HCT116 (cell line): ENCODE measurements at places on chromosomes 1 and 21.

GRCh38 chr1:45243476-45244343, 37.3 kb upstream of the ZSWIM5 start:
- no peak overlapping the region for H3K4me3 ChIP-seq
- no peaks in the 10 kb centered on the region for H3K4me1 ChIP-seq
- DNase-seq, result no peak
- H3K36me3 ChIP-seq, result no peaks in the 10 kb centered on the region
- H3K27ac ChIP-seq, result no peak overlapping the region

DNA sequence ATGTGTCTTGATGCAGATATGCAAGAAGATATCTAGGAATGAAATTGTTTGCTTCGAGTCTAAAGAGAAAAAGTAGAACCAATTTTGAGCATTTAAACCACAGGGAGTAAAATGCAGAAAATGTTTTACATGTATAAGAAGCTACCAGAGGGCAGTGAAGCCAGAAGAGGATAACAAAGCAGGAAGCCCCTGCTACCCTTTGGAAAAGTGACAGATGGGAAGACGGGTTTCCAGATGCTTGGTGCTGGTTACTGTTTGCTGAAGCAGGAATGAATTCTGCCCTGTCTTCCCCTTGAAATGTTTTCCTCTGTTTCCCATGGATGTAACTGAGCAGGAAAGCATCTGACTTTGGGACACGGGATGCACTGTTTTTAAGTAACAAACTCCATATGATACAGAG, 822.2 kb downstream of the MRPL39 start:
- no peak for DNase-seq
- no peak overlapping the region for H3K27ac ChIP-seq
- H3K36me3 ChIP-seq, result no peaks in the 10 kb centered on the region
- H3K27me3 ChIP-seq, result no peaks in the 10 kb centered on the region

- H3K36me3 ChIP-seq, result no peaks in the 10 kb centered on the region
- H3K27ac ChIP-seq, result no peak overlapping the region
- DNase-seq, result no peak
- H3K4me1 ChIP-seq, result no peaks in the 10 kb centered on the region
Measured at GRCh38 chr1:18341291-18342069, 139.2 kb upstream of the KLHDC7A start.

DNA sequence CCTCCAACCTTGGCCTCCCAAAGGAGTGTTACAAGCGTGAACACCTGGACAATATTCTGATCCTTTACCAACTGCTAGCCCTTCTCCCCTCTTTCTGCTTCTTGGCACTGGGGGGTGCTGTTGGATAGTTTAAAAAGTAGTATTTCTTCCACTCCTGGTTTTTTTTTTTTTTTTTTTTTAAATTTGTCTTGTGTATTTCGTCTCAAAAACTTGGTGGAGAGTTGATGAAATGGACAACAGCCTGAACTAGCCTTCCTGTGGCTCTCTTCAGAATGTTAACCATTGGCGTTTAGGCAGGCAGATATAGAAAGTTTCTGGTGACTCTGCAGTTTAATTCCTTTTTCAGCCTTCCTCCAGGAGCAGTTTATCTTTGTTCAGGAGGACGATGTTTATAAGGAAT, 69.7 kb upstream of the USP24 start:
- peak; percentile 29 for DNase-seq
- H3K4me1 ChIP-seq, result peaks cover 14% of the 10 kb centered on the region; the same call in 1 of the 2 replicates
- no peaks in the 10 kb centered on the region for H3K36me3 ChIP-seq

GRCh38 chr1:187971851-187972250, 1143.1 kb downstream of the PLA2G4A start:
- no peak overlapping the region for H3K27ac ChIP-seq
- no peak for DNase-seq
- H3K36me3 ChIP-seq, result no peaks in the 10 kb centered on the region
- H3K27me3 ChIP-seq, result no peaks in the 10 kb centered on the region
- no peak overlapping the region for H3K4me3 ChIP-seq
- no peaks in the 10 kb centered on the region for H3K4me1 ChIP-seq

GRCh38 chr1:22831729-22832413, 121.2 kb downstream of the EPHB2 start:
- peak overlapping the region; percentile 12 for H3K4me3 ChIP-seq
- H3K4me1 ChIP-seq, result peaks cover 60% of the 10 kb centered on the region
- H3K36me3 ChIP-seq, result no peaks in the 10 kb centered on the region
- H3K27me3 ChIP-seq, result no peaks in the 10 kb centered on the region

DNA sequence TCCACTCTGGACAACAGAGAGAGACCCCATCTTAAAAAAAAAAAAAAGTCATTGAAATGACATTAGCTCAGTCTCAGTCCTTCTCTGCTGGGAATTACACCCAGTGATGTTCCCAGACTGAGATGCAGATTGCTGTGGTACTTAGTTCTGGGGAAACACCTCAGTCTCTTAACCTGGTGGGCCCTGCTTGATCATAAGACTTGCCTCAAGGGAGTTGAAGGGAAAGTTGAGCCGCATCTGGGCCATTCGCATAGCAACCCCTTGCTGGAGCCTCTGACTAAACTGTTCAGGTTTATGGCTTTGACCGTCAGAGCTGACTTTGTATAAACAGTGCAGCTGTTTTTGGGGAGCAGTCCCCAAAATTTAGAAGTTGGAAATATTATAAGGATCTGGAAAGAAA, 13.4 kb downstream of the FCRL4 start:
- DNase-seq, result no peak
- peaks cover 30% of the 10 kb centered on the region for H3K27me3 ChIP-seq
- H3K4me1 ChIP-seq, result no peaks in the 10 kb centered on the region
- no peak overlapping the region for H3K27ac ChIP-seq

DNA sequence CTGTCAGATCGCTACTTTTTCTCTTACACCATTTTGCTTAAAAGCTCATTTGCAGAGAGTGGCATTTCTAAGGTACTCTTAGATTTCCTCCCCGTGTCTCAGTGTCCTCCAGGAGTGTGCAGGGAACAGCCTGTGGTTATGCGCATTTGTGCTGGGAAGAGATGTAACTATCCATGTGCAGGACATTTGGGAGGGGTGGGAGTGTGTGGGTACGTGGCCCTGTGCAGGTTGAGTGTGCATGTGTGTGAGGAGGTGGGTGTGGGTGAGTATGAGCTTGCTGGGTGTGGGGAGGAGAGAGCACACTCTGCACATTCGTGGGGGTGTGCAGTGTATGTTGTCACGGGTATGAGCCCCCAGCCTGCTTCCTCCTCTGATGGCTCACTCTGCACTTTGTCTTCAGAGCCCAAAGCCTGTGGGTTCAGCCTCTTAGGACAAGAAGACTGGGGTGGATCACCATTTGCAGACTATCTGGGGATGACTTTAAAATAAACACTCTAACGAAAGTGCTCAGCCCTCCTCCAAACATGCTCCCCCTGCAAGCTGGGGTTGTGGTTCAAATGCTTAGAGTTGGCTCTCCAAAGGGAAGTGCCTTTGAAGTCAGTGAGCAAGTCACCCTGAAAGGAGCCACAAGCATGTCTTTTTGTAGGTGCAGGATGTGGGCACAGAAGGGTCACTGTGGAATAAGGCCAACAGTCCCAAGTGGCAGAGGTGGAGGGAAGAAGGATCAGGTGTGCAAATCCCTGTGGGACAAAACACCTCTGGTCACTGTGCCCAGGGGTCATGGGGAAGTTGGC, 295.4 kb downstream of the RRAGC start:
- DNase-seq, result no peak
- peaks cover 6% of the 10 kb centered on the region; the same call in 1 of the 2 replicates for H3K4me1 ChIP-seq
- H3K27me3 ChIP-seq, result peaks cover 5% of the 10 kb centered on the region; the same call in 1 of the 2 replicates

GRCh38 chr1:198676253-198676652, 37.4 kb downstream of the PTPRC start:
- no peak overlapping the region for H3K4me3 ChIP-seq
- H3K27me3 ChIP-seq, result no peaks in the 10 kb centered on the region
- H3K27ac ChIP-seq, result no peak overlapping the region

- no peaks in the 10 kb centered on the region for H3K27me3 ChIP-seq
- H3K4me1 ChIP-seq, result no peaks in the 10 kb centered on the region
- no peak for DNase-seq
Measured at GRCh38 chr21:15442743-15443469, 286.9 kb upstream of the USP25 start.

DNA sequence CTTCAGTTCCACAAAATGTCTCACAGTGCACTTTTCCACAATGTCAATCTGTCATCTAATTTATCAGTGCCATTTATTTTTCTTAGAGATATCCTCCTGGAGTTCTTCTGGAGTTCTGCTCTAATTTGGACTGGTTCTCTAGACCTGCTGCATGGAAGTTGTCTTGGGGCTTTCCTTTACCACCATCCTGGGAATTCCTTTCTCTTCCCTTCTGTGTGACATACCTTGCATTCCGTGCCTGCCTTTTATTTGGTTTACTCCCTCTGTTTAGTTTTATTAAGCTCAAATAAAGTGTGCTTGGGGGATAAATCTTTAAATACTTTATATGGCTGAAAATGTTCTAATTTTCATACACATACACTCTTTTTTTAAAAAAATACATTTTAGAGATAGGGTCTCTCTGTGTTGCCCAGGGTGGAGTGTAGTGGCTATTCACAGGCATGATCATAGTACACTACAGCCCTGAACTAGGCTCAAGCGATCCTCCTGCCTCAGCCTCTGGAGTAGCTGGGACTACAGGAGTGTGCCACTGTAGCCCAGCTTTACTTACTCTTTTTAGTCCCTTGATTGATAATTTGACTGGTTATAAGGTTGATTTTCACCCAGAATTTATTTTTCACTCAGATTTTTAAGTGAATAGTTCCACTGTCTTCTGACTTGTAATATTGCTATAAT, 14.4 kb downstream of the MTF2 start:
- no peak for DNase-seq
- H3K36me3 ChIP-seq, result no peaks in the 10 kb centered on the region
- no peaks in the 10 kb centered on the region for H3K27me3 ChIP-seq
- H3K27ac ChIP-seq, result no peak overlapping the region
- H3K4me3 ChIP-seq, result no peak overlapping the region
- no peaks in the 10 kb centered on the region for H3K4me1 ChIP-seq

DNA sequence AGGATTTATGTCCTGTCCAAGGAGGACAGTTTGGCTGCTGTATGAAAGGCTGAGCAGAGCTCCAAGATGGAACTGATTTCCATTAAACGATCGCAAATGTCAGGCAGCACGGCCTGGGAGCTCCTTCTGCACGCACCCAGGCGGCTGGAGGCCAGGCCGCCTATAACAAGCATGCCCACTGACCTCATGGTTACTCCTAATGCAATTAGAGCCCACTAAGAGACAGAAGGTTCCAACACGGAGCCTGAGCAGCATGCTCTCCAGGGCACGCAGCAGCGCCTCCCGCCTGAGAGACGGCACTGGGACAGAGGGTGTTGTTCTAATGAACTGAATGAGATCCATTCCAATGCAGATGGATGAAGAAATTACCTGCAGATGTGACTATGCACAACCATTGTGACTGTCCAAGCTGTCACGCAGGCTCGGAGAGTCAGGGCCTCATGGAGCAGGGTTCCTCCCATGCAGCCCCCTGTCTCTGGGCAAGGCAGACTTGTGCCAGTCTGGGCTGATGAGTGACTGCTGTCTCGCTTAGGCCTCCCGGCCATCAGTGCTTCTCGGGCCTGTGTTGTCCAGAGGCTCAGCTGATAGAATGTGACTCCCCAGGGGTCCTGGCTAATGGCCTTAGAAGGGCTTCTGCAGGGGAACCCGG, 25.2 kb upstream of the CDCA8 start:
- H3K27me3 ChIP-seq, result peaks cover 24% of the 10 kb centered on the region
- DNase-seq, result no peak
- no peak overlapping the region for H3K4me3 ChIP-seq
- no peaks in the 10 kb centered on the region for H3K36me3 ChIP-seq
- H3K27ac ChIP-seq, result no peak overlapping the region

GRCh38 chr21:18356801-18357200, 46.8 kb downstream of the TMPRSS15 start:
- H3K4me1 ChIP-seq, result no peaks in the 10 kb centered on the region
- no peaks in the 10 kb centered on the region for H3K27me3 ChIP-seq
- no peak for DNase-seq

- H3K4me1 ChIP-seq, result no peaks in the 10 kb centered on the region
- no peak for DNase-seq
- H3K4me3 ChIP-seq, result no peak overlapping the region
- no peak overlapping the region for H3K27ac ChIP-seq
Measured at GRCh38 chr1:230114237-230114651, 47.2 kb downstream of the GALNT2 start.

- no peaks in the 10 kb centered on the region for H3K27me3 ChIP-seq
- DNase-seq, result no peak
- no peak overlapping the region for H3K4me3 ChIP-seq
- H3K4me1 ChIP-seq, result no peaks in the 10 kb centered on the region
Measured at GRCh38 chr1:59279645-59280044, 17.2 kb upstream of the FGGY start.

DNA sequence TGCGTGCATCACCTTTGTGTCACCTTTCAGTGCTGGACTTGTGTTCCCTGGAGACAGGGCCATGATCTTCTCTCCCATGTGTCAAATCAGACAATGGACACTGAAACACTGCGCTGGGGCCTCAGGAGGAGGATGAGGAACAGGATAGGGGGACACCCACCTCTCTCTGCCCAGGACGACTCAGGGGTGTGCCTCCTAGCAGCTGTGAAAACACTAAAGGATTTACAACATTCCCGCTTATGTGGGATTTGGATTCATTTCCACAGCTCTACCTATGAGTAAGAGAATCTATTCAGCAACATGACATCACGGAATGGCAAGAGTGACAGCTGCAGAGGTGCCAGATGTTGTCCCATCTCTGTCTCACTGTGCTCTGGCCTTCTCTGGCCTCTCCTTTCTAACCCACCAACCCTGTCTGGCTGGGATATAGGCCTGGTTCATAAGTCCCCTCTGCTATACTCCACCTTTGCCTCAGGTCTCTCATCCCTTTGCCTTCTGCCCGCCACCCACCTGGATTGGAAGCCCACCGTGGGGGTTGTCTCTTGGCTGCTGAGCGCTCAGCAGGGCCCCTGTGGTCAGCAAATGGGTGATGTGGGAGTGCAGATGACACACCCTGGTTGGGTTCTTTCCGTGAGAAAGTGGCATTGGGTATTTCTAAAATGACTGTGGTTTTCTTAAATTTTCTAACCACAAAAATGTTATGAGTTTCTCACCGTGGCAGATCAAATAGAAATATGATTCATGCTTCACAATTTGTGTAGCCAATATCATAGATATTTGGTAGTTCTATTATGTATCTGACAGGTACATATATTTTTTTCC, 47.1 kb upstream of the TLR5 start:
- H3K4me1 ChIP-seq, result peaks cover 14% of the 10 kb centered on the region
- no peak overlapping the region for H3K27ac ChIP-seq
- no peaks in the 10 kb centered on the region for H3K36me3 ChIP-seq
- peaks cover 15% of the 10 kb centered on the region for H3K27me3 ChIP-seq

- DNase-seq, result no peak
- H3K4me1 ChIP-seq, result no peaks in the 10 kb centered on the region
- H3K27ac ChIP-seq, result no peak overlapping the region
- H3K4me3 ChIP-seq, result no peak overlapping the region
Measured at GRCh38 chr1:81802457-81802706, 1.6 kb downstream of the ADGRL2 start.

- no peak overlapping the region for H3K27ac ChIP-seq
- H3K4me3 ChIP-seq, result no peak overlapping the region
- no peak for DNase-seq
- H3K27me3 ChIP-seq, result no peaks in the 10 kb centered on the region
- H3K36me3 ChIP-seq, result no peaks in the 10 kb centered on the region
Measured at GRCh38 chr1:63405021-63405420, 37.6 kb downstream of the ALG6 start.
